SIG-M5 (cell line): ENCODE measurements at places on chromosomes 5 and 9.

DNA sequence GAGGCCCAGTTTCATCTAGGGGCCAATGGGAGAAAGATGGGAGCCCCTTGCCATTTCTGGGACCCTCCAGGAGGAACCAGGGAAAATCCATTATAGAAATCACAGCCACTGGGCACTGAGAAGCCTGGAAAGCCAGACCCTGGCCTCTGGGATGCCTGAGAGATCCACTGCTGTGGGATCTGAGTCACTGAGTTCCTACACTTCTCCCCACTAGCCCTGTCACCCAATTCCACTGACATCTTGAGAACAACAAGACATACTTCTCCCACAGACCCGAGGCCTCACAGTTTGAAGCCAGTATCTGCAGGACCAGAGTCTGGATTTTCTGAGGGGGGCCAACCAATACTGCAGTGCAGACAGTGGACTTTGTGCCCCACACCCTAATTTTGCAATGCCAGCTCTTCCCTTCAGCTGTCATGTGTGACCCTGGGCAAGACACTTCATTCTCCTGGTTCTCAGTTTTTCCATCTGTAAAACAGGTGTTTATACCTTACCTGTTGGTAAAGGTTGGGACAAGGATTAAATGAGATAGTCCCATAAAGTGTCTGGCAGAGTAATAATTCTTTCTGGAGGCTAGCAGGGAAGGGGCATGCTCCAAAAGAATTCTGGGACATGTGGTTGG is 46.5 kb downstream of the CXXC5 start:
- no peak for DNase-seq

GRCh38 chr9:85030316-85030715 is 360.8 kb downstream of the NTRK2 start:
- no peak for DNase-seq

- DNase-seq = no peak
These were observed 6.2 kb upstream of the ST6GALNAC4 start for GRCh38 chr9:127923046-127923445.

GRCh38 chr5:38515646-38516045 is 40.8 kb downstream of the LIFR start:
- no peak for DNase-seq
